ENCODE measurements at places on chromosomes 7 and 10.

DNA sequence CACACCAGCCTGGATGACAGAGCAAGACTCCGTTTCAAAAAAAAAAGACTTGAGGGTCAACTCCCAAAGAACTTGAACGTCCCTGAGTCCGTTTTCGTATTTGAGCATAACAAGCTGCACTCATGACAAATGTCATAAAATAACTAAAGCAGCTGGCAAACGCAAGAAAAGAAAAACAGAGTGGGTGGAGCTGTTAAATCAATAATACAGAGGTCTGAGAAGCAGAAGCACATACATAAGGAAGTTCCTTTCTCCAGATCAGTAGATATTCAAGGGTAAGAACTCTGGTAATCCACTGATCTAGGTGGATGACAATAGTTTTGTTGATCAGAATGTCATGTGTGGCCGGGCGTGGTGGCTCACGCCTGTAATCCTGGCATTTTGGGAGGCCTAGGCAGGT, 150.1 kb downstream of the FAM107B start:
- DNase-seq = no peak

- DNase-seq = no peak
These were observed 65.7 kb downstream of the CRTAC1 start for GRCh38 chr10:97964748-97965147.

DNA sequence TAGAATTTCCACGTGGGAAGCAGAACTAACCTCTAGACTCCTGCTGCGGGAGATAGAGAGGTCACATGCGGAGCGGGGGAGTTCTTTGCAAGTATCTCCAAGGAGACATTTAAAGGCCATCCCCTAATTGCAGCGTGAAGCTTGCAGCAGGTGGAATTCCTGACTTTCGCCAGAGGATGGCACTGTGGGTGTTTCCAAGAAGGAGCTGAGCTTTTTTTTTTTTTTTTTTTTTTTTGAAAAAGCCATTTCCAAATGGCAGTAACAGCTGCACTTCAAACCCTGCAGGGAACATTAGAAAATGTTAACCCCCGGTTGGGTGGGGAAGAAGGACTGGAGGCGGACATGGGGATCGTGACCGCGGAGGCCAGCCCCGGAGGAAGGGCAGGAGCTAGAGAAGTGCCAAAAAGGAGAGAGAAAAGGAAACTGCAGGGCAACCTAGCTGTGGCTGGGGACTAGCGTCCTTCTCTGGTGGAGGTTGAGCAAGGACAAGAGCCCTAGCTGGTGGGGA, 487.7 kb downstream of the TYW1 start:
- peak; percentile 80 for DNase-seq

- no peak for DNase-seq
These were observed 17.2 kb upstream of the PSAP start for GRCh38 chr10:71868192-71868697.

DNA sequence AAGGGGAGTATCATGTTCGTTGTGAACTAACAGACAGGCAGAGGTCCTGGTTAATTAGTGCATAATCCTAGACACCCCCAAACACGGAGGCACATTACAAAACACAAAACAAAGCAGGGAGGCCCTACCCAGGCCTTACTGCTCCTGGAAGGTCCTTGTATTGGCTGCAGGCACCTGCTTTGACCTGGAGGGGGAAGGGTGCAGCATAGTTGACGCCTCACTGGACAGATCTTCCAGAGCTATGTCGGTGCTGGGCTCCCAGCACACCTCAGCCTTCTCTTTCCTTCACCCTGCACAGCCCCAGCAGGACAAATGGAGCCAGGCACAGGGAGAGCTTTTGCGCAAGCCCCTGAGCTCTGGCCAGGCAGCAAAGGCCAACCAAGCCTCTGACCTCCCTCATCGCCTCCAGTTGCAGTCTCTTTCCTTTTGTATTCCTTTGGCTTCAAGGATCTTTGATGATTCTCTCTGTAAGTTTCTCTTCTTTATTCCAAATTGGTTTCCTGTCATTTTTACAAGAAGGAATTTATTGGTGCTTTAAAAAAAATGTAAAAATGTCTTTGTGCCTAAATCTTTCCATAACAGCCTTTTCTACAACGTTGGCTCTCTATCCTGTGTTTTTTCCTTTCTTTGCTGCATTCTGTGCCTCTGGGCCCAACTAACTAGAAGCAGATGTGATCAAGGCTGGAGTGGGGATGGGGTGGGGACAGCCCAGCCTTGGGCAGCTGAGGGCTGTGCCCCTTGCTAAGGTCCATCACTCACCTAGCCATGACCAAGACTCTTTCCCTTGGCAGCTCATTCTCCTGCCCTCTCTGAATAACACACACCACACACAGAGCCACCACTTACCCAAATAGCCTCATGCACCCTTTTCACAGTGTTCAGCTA, 317.1 kb upstream of the NPVF start:
- no peak for DNase-seq

GRCh38 chr10:117132751-117133231, 5.3 kb downstream of the VAX1 start:
- DNase-seq = no peak

GRCh38 chr7:34425631-34426384, 232.2 kb upstream of the NPSR1 start:
- DNase-seq = no peak

GRCh38 chr7:32145911-32146310, 75.7 kb upstream of the PDE1C start:
- DNase-seq = no peak

DNA sequence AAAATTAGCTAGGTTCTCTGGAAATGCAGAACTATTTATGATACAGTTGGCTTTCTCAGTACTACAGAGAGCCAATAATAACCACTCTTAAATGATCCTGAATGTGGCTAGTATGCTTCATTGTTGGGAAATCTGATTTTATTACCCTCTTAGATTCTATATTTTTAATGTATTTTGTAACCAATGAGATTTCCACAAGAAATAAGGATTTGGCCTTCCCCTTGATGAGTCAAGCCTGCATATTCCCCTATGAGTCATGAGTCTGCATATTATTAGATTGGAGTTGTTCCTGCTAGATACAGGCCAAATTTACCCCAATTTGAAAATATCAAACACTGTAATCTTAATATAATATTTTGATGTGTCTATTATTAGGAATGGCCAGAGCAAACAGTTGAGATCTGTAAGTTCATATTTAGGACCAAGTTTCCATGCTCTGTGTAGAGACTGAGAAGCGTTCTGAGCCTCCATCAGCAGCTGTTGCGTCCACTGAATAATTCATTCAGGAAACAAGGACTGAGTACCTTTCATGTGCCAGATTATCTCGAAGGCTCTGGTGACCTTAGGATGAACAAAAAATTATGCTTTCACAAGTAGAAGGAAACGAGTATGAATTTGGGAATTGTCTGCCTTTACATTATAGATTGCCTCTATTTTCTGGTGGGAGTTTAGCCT, 793.4 kb downstream of the NRG3 start:
- no peak for DNase-seq

DNA sequence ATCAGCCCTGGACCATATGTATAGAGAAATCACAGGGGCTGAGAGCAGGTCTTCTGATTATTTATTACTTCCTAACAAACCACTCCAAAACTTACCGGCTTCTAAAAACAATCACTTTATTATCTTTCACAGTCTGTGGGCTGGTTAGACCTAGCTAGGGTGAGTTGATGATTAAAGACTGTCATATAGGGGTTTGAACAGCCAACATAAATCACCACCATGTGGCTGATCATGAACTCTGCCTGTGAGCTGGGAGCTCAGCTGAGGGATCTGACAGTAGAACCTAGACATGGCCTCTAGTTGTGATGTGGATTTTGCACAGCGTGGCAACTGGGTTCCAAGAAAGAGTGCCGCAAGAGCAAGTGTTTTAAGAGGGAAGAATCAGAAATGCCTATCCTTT, 305.4 kb downstream of the CSTF2T start:
- DNase-seq = no peak

- DNase-seq = peak; percentile 43
These were observed 19.4 kb upstream of the MINDY3 start for GRCh38 chr10:15879663-15880062.

DNA sequence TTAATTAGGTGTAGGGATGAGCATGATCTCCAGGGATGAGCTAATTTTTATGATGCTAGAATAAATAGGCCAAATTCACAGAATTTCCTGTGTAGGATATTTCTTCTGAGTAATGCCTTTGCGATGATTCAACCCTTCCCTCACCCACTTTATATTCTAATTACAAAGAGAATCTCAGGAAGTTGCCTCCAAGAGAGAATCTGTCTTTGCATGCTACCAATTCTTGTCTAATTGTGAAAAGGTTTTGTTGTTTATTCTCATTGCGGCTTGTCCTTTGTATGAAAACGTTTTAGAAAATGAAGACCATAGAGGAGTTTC, 6.3 kb downstream of the C7orf57 start:
- DNase-seq = no peak

- no peak for DNase-seq
These were observed 120.8 kb upstream of the NANOS1 start for GRCh38 chr10:118908557-118909256.

DNA sequence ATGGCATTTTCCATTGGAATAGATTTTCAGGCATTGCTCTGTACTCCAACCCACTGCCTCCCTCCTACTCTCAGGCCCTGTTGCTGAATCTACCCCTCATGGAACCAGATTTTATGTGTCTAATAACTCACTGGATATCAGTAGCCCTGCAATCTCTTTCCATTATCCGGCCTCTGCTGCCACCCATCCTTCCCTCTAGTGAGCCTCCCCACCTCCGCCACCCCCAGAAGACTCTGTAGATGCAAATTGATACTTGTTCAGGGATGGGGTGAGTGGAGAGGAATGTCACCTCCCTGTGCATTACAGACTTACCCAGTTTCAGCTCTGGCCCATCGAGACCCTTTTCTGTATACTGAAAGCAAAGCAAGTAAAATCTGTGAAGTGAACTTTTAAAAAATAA, 52.3 kb upstream of the PHYHIPL start:
- DNase-seq = no peak

- DNase-seq = no peak
These were observed 39.9 kb downstream of the PLEKHA8 start for GRCh38 chr7:30068117-30068516.

DNA sequence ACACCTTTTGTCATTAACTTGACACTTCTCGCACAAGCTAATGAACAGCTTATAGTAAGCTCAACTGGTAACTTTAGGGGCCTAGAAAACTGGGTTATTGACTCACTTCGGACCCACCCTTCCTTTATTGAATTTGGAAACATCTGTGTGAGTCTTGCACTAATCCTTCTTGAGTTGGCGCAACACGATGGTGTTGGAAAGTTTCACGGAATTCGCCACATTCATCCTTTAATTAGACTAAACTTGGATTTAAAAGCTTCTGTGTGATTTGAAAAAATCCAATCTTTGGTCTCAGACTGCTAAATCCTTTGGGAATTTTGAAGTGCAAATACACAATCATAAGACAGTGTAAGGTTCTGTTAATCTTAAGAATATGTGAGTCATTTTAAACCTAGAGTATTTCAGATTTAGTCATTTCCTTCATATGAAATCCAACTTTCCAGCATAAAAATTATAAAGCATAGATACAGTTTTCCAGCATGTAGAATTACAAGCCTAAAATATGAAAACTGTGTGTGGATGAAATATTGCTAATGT, 15.1 kb downstream of the FZD8 start:
- DNase-seq = no peak

- no peak for DNase-seq
These were observed 1.1 kb downstream of the RABGEF1 start for GRCh38 chr7:66741710-66742049.

GRCh38 chr10:73161079-73161478, 6.7 kb downstream of the ECD start:
- no peak for DNase-seq

DNA sequence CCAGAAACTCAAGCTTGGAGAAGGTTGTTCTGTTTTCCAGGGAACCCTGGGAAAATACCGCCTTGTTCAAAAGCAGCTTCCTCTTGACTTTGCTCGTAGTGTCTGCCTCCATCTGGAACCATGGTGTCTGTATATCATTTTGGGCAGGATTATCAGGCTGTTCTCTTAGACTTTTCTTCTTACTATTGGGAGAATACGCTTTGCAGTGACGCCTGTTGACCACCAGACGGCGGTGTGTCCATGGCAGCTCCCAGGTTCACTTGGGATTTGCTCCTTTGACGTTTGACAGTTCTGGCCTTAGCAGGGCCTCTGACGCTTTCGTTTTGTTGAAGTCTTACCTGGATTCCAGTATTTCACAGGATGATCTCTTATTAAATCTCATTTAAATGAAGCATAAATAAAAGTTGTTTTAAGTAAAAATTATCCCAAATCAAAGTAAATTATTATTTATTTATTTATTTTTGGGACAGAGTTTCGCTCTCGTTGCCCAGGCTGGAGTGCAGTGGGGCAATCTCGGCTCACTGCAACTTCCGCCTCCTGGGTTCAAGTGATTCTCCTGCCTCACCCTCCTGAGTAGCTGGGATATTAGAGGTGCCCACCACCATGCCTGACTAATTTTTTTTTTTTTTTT, 41.8 kb upstream of the GJD4 start:
- peak; percentile 69 for DNase-seq

DNA sequence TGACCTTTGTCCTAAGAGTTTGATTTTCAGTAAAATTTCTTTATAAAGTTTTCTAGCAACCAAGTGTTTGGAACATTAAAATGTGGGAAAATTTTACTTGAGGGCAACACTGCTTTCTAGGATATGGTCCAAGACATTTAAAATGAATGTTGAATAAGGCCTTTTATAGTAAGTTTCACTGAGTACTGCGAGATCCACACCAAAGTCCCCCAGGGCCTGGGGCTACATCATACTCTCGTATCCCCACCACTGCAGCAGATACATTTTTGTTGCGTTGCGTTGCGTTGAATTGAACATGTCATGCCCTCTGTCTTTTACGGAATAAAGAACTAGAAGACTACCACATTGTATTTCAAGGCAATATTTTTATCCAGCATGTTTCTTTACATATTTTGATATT, 44.5 kb downstream of the PRTFDC1 start:
- no peak for DNase-seq

DNA sequence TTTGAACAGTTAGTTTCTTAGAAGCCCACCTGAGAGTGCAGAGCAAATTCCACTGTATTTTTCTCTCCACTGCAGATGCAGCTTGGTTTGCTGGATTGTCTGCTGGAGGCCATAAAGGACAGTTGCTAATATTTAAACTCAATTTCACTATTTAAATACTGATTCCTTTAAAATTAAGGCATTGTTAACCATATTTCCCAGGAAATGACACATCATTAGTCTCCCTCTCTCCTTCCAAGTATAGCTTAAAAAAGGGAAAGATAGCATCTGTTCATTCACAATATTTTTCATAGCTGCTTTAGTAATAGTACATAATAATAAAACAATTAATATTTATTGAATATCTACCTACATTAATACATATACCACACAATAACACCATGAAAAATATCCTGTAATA, 252.9 kb downstream of the HGF start:
- DNase-seq = no peak

DNA sequence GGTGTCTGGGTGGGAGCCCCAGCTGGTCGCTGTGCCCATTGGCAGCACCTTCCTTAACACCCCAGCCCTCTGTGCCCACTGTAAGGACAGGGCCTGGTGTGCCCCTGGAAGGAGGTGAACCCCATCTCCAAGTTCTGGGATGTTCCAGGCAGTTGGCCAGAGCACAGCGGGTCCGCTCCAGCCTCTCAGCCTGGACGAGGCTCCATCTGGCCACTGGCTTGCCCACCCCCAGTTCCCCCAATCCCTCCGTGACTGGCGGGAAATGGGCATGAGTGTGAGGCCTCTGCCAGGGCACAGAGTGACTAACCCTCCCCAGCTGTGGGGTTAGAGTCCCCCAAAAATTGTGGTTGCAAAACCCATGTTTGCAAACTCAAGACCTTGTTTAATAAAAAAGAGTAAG, 15.6 kb downstream of the GRIFIN start:
- DNase-seq = no peak

- peak; percentile 32 for DNase-seq
These were observed 48.5 kb upstream of the ADGRA1 start for GRCh38 chr10:133039107-133039802.

Data from NB4 (cell line).